ENCODE measurements at places on chromosomes 1 and 21.

DNA sequence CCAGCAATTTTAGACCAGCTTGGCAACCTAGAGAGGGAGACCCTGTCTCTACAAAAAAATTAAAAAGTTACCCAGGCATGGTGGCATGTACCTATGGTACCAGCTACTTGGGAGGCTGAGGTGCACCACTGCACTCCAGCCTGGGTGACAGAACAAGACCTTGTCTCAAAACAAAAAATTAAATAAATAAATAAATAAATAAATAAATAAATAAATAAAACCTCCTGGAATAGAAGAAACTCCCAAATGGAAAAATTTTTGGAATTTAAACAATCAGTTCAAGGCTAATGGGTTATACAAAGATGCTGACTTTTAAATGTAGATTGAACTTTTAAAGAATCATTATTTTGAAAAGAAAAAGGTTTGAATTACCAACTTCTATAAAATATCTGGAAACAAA, 22.2 kb downstream of the UBR4 start:
- DNase-seq = no peak

DNA sequence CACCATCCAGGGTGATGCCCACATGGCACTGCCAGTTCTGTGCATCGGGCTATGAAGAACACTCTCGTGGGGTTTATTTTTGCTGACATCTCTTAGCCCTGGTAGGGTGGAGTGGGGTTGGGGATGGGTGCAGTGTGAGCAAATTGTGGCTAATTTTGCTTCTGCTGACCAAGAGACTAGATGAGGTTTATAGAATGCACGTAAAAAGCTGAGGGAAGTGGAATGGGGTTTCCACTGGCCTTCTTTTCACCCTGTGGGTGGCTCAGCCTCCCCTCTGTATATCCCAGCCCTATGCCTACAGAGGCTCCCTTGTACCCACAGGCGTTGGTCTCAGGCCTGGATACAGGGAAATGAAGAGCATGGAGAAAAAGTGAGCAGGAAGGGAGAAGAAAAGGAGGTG, 44.1 kb upstream of the RAB4A start:
- no peak for DNase-seq

DNA sequence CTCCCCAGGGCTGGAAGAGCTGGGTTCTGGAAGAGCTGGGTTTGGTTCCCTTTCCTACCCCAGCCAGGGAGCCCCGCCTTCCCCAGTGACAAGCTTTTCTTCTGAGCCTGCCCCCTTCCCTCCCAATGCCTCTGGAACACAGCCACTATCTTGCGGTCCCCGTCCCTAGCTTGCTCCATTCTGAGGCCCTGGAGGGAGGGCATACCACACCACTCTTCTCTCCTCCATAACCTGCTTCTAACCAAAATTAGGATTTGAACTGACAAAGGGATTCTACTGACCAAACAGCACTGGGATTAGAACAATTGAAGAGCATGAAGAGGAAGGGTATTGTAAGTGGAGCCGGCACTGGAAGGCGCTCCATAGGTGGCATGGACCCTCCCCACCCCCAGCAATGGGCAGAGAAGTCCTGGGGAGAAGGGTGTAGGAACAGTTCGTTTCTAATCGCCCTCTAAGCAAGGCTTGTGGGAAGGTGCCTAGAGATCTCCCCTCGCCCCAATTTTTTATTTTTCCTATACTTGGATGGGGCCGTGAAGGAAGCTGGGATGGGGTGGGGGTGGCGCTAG, 690 bp downstream of the C1orf216 start:
- DNase-seq = no peak

GRCh38 chr1:71295350-71295749, 214.5 kb upstream of the ZRANB2 start:
- DNase-seq = no peak

GRCh38 chr1:83996621-83997020, 2.3 kb downstream of the TTLL7 start:
- no peak for DNase-seq

GRCh38 chr1:31621498-31621820, 4.0 kb downstream of the HCRTR1 start:
- DNase-seq = peak; percentile 13

DNA sequence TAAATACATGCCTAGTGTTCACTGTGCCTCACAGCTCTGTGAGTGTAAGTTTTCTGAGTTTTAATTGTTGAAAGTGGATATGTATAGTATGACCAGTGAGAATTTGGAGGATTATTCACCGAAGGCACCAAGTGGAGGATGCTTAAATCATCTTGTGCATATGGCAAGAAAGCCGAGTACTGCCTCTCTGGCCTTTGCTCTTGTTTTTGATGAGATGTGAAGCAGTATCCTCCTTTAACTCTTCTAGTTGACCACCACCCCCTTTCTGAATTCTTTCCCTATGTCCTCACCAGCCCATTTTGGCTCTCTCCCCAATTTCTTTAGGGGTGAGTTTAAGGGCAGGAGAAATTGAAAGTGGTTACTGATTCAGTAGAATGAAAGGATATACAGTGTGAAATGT, 130.4 kb downstream of the SYT2 start:
- no peak for DNase-seq

GRCh38 chr1:95207223-95207935, 26.6 kb upstream of the RWDD3 start:
- no peak for DNase-seq

GRCh38 chr1:9852004-9852403, 28.2 kb upstream of the CLSTN1 start:
- DNase-seq = no peak

GRCh38 chr1:197145446-197146024, 934 bp downstream of the ASPM start:
- no peak for DNase-seq

- no peak for DNase-seq
Measured at GRCh38 chr1:33299461-33300155, 21.3 kb downstream of the A3GALT2 start.

DNA sequence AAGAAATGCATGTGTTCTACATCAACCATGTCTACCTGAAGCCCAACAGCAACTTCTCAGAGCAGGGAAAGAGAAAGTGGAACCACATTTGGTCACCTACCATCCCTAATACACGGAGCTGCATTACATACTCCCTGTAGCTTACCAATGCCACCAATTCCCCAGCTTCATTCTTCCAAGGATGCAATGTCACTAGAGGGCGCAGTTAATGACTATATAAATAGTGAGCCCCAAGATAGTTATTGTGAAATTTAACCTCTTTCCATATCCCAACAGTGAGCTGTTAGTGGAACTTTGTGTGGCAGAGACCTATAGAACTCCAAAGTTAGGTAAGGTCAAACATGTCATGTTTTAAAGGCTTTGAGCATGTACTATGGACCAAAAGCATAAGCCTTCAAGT, 618.3 kb downstream of the SMYD3 start:
- DNase-seq = no peak

GRCh38 chr1:119984771-119985170, 84.7 kb downstream of the NOTCH2 start:
- no peak for DNase-seq

GRCh38 chr1:150969626-150970025, 5.0 kb downstream of the CERS2 start:
- DNase-seq = no peak

- DNase-seq = no peak
Measured at GRCh38 chr1:30048905-30049304, 674.5 kb downstream of the MATN1 start.

- no peak for DNase-seq
Measured at GRCh38 chr21:22691658-22692057, 1693.4 kb downstream of the NCAM2 start.

- DNase-seq = no peak
Measured at GRCh38 chr1:18339161-18339560, 141.6 kb upstream of the KLHDC7A start.
